Omental fat pad (tissue), 4 donors: ENCODE measurements at places on chromosomes 16 and 17. TPM values are rescaled to one million over a fixed set of nuclear protein-coding genes. Genes with fewer than 3 reads are reported as not detected.
A peak's percentile ranks its signal among the peaks of the same experiment; 100 is the strongest.

ATP1B2 gene
- total RNA-seq, result 0.28 TPM

GRCh38 chr16:65154321-65154720 lies 32.5 kb upstream of the CDH11 start:
- DNase-seq, result no peak

- no peak for DNase-seq
These were observed 9.4 kb upstream of the ENGASE start for GRCh38 chr17:79065105-79065670.

- DNase-seq, result no peak
These were observed 220.2 kb upstream of the TBX2 start for GRCh38 chr17:61179380-61179806.

GRCh38 chr17:64975318-64976087 lies 56.2 kb upstream of the LRRC37A3 start:
- DNase-seq, result peak; percentile 75

DNA sequence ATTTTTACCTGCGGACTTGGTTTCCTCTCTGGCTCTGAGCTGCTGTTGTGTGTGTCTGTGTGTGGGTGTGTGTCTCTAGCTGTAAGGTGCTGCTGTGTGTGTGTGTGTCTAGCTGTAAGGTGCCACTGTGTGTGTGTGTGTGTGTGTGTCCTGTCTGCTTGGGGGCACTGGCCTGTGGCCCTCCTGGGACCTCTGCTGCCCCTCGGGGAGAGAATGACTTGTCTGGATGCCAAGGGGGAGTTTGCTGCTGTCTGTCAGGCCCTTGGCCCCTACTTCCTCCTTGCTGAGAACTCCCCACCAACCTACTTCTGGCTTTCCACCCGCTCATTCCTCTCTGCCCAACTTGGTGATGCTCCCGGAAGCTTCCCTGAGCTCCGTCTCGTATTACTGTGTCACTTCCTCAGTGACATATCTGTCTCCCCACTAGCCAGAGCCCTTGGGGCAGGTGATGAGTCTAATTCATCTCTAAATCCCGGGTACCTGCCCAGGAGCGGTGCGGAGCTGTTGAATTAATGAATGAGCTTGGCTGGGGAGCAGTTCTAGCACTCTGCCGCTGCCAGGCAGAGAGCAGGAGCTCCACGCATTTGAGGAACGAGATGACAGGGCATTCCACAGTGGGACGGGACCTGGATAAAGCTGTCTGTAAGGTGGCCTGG lies 3.5 kb upstream of the LASP1NB start:
- no peak for DNase-seq

GRCh38 chr16:695355-696089 lies 5.3 kb upstream of the WDR24 start:
- no peak for DNase-seq

DNA sequence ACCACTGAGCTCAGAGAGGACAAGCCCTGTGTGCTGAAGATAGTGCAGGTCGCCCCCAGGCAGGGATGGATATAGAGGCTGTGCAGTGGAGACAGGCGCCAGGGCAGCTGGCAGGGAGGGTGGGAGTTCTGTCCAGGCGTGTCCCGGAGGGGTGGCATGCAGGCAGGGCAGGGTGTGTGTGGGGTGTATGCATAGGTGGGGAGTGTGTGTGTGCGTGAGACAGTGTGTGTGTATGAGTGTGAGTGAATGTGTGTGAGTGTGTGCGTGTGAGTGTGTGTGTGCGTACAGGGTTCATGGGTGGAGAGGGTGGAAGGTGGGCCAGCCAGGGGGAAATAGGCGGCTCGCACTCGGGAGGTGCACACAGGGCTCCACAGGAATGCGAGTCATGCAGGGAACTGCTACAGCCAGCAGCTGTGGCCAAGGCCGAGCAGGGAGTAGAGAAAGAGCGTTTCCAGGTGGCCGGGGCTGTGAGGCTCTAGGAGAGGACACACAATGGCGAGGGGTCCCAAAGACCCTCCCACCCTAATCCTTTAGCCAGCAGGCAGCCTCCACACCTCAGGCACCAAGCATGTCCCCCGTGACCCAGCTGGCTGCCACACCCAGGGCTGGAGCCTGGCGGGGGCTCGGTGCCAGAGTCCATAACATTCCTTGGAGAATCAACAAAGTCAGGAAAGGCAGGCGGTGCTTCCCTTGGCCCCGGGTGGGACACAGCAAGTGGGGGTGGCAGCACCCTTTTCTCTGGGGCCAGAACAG lies 4.6 kb downstream of the PLCD3 start:
- DNase-seq, result no peak

GRCh38 chr16:64381979-64382378 lies 739.9 kb downstream of the CDH11 start:
- no peak for DNase-seq

GRCh38 chr17:29716566-29716965 lies 93.9 kb upstream of the CORO6 start:
- DNase-seq, result no peak

DNA sequence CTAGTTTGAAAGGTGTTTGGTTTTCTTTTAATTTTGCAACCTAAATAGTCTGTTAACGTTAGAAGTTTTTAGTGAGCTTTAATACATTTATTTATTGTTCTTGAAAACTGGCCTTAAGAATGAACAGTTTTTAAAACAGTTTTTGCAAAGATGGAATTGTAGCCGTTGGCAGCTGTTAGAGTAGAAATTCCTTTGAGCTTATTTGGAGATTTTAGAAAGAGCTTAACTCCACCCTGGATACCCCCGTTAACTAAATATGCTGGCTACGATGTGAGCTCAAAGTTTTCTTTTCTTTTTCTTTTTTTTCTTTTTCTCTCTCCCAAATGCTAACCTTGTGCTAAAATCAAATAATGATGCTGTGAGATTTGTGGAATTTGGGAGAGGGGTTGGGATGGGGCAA lies 75.2 kb downstream of the COX10 start:
- DNase-seq, result no peak

DNA sequence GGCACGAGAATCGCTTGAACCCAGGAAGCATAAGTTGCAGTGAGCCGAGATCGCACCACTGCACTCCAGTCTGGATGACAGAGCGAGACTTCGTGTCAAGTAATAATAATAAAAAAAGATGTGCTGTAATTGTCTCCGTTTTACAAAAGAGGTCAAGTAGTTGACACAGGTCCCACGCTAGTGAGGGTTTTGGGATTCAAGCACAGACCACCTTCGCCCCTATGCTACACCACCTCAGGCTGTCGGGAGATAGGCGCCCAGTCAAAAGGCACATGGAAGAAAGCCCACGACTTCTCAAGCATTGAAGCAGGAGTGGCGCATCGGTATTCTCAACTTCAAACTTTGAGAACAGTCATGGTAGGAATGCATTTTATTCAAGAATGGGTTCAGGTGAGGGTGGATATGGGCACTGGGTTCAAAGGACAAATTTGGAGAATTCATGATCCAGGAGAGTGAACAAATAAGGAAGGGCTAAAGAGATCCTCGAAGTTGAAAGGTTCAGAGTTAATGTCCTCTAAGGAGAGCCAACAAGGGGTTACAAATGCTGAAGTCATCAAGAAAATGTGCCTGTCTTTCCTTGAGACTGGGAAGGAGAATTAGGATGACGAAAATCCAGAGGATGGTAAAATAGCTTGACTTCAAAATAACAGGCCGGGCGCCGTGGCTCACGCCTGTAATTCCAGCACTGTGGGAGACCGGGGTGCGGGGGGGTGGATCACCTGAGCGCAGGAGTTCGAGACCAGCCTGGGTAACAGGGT lies 1.4 kb upstream of the AMZ2 start:
- no peak for DNase-seq
